ENCODE measurements at places on chromosomes 2 and 18.

DNA sequence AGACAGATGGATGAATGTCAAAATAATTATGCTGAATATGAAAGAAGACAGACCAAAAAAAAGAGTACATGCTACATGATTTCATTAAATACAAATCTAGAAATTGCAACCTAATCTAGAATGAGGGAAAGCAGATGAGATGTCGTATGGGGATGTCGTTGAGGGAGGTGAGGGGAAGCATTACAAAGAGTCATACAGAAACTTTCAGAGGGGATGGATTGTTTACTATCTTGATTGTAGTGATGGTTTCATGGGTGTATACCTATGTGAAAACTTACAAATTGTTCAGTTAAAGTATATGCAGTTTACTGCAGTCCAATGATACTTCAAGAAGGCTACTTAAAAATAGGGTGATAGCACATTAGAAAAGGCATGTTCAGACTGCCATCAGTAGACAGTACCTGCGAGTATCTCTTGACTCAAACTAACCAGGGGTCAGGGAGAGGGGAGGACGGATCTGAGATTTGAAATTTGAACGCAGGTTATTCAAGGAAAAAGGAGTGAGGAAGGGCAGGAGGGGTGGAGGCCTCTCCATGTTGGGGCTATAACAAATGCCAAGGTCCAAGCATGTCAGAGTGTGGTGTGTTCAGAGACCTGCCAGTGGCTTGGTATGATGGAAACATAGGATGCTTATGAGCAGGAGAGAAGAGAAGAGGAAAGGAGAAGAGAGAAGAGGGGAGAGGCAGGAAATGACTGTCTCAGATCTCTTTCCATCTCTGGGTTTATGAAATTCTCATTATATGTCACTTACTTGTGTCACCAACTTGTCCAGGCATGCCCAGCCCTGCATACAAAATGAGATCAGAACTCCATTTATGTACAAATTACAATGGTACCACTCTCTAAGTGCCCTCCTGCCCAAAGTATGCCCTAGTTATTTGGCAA lies 257.3 kb upstream of the CXCR4 start:
- DNase-seq = no peak

DNA sequence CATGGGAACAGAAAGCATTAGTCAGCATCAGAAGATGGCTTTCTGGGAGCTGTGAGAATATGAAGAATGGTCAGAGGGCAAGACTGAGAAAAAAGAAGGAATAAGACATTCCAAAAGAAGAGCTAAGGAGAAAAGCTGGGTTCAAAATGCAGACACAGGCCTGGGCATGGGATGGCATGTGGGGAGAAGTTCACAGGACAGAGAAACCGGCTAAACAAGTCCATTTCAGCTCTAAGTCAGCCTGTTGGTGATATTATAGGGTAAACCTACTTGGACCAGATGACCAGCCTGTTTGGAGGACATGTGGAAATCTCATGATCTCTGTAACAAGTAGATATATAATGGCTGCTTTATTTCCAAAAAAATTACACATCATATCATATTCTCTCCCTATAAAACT lies 91.7 kb upstream of the MEIS1 start:
- DNase-seq = no peak

- DNase-seq = no peak
These were observed 7.5 kb downstream of the TRAPPC12 start for GRCh38 chr2:3387011-3387410.

GRCh38 chr2:43021791-43022509 lies 204.5 kb downstream of the ZFP36L2 start:
- no peak for DNase-seq

GRCh38 chr2:31379747-31380146 lies 34.8 kb downstream of the XDH start:
- DNase-seq = no peak

DNA sequence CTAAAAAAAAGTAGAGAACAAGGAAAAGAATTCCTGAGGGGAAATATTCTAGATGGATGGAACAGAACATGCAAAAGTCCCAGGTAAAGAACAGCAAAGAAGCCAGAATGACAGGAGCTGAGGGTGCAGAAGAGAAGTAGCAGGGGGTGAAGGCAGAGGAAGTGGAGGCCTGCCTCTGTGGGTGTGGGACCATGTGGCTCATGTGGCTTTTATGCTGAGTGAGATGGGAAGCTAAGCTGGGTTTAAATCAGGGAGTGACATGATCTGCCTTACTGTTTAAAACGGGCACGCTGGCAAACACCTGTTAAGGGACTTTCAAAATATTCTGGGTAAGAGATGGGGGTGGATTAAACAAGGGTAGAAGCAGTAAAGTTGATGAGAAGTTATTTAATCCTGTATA lies 40.0 kb downstream of the GKN2 start:
- DNase-seq = no peak

- no peak for DNase-seq
These were observed 120.9 kb upstream of the CDH19 start for GRCh38 chr18:66724664-66725356.

DNA sequence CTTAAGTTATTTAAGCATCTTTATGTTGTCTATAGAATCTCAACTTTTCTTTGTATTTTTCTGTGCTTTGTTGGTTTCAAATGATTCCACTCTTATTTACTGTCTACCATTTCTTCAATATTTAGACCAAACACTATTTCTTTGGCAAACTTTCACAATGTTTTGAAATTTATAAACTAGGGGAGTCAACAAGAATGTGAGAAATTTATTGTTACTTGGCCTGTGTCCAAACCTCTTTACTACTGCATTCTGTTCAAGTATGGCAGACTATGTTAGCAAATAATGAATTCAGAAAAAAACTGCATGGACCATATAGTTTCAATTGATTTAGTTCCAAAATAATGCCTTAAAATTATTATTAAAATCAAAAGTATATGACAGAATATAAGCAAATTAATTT lies 470.2 kb downstream of the FBXO15 start:
- DNase-seq = no peak

- no peak for DNase-seq
These were observed 41.4 kb upstream of the ITGB6 start for GRCh38 chr2:160241251-160242137.

GRCh38 chr2:70095720-70096670 lies 8.7 kb downstream of the PCBP1 start:
- DNase-seq = no peak

- no peak for DNase-seq
These were observed 194.1 kb upstream of the GLI2 start for GRCh38 chr2:120541553-120541932.

- DNase-seq = no peak
These were observed 87.1 kb downstream of the NDUFA10 start for GRCh38 chr2:239937866-239938640.

DNA sequence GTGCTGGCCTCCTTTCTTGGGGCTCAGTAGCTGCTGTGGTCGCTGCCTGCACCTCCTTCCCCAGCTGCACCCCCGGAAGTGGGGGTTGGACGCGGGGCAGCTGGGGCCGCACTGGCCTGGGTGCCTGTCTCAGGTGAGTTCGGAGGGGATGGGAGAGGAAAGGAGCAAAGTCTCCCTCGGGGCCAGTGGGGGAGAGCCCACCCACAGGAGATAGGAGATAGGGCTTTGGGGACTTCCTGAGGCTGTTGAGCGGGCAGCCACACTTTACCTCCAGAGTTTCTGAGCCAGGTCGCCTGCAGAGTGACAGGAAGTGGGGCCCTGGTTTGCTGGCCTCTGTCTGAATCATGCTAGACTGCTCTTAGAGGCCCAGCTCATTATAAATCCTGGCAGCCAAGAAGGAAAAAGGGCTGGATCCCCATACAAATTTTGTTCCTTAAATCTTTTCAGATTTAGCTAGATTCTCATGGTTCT lies 8.1 kb downstream of the MBP start:
- DNase-seq = no peak

DNA sequence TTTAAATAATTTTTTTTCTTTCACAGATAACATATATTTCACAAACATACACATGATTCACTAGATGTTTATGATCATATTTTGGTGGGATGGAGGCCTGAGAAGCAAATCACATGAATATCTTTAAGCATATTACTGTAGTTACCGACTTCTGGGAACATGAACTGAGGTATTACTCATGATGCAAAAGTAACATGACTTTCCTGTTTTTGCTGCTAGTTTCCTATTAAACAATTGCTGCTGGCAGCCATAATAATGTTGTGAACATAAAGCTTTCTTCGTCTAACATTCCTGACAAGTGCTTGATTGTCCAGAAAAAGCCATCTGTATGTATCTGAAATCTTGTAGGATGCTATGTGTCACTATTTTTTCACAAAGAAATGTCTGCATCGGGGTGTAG lies 145.4 kb downstream of the MTX2 start:
- DNase-seq = no peak

DNA sequence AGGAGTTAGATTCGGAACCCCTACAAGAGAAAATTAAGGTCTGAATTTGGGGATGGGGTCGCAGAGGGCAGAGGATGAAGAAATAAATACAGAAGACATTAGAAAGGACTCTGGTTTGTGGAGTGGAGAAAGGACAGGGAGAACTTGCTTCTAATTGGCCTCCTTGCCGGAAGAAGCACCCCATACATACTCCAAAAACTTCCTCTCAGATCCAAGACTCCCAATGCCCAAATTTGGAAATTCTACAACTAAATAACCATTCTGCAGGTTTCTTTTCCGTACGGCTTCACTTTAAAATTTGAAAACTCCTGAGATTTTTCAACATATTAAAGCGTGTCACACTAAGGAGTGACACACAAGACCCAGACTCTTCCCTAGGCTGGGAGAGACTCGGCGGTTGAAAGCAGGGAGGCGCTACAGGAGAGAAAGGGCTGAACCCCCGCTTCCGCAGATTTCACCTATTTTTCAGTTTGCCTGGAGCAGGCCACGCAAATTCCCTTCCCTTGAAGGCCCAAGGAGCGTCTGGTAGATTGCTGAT lies 478 bp downstream of the CLHC1 start:
- DNase-seq = no peak

GRCh38 chr2:237515621-237516275 lies 28.7 kb downstream of the MLPH start:
- DNase-seq = no peak

DNA sequence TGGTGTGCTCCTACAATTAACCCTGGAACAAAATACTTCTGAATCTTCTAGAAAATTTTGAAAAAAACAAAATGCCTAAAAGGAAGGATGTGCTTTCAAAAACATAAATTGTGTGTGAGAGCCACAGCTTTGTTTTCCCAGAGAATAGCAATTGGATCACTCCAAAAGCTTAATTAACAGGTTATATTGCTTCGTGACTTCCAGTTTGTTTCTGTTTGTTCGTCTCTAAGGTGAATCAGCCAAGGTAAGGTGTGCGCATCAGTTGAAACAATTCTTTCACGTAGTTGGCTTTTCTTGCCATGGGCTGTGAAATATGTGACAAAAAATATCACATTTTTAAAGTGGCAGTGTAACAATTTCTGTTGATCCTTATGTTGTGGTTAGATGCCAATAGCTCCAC lies 90.3 kb upstream of the BARD1 start:
- DNase-seq = no peak

DNA sequence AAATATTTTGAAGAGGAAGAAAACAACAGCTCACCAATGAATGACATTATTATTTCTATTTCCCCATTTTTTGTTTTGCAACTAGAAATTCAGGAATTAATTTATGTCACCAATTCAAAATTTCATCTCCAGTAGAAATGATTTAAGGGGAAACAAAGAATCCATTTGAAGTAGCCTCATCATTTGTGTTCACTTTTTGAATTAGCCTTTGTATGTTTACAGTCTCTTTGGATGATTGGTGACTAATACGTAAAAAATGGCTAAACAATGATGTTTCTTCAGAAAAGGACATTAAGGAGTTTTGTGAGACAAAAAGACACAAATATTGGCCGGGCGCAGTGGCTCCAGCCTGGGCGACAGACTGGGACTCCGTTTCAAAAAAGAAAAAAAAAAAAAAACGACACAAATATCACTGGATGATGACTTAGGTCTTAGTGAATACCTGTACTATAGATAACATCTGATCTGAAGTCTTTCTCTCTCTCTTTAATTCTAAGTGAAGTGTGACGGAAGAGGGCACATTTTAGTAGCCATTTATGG lies 313.2 kb downstream of the PIK3C3 start:
- no peak for DNase-seq

DNA sequence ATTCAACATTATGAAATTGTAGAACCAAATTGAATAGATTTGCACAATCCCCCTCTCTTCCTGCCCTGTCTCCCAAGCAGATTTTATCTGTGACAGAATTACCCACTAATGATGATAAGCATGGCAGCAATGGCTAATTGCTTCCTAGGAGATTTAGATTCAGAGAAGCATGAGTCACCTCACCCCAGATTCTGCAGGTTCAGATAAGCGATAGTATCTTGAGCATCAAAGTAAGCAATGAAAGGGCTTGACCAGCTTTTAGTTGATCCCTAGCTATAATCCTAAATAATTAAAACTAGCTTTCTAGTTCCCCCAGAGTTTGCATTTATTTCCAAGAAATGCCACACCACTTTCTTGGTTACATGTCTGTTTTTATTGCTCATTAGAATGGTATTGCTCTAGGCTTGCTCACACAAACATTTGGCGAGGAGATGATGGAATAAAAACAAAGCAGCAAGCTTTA lies 204.3 kb downstream of the GULP1 start:
- no peak for DNase-seq

- no peak for DNase-seq
These were observed 89.2 kb downstream of the STPG4 start for GRCh38 chr2:47065771-47066380.

DNA sequence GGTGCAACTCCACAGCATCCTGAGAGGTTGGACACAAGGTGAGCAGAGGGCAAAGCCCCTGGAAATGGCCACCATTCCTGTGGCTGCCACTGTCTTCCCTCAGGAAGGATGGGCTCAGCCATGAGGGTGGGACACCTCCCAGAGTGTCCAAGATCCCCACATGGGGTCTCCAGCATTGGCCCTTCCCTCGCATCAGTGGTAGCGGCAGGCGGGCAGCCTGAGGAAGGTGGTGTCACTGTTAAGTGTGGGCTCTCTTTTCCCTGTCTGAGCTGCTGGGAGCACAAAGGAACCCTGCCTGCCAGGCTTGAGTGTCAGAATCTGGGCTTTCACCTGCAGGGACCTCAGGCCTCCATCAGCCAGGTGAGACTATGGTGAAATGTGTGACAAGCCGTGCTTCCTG lies 47.6 kb downstream of the SP110 start:
- no peak for DNase-seq

DNA sequence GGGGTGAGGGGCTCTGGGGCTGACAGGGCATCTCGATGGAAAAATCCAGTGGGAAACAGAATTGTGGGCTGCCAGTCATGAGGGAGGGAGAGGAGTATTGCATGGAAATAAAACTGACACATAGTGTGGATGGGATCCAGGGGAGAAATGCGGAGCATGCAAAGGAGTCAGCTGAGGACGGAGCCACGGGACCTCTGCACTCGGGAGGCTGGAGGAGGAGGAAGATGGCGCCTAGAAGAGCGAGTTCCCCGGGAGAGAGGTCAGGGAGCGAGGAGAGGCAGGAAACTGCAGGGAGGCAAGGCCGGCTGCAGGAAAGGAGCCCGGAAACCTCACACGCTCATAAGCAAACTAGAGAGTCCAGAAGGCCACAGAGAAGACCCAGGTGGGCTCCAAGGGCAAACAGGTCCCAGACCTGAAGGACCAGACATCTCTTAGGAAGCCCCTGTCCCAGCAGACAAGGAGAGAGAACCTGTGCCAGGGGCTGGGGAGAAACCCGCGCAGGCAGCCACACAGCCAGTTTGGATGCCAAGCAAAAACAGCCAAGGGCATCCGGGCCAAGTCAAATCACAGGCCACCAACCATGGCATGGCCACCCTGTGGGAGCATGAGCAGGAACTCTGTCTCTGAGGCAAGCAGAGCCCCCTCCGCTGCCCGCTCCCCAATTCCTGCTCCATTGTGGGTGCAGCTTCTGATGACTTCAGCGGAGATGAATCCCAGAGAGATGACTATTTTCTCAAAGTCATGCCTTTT lies 218.8 kb upstream of the ID2 start:
- no peak for DNase-seq

- DNase-seq = no peak
These were observed 51.9 kb upstream of the FANCL start for GRCh38 chr2:58293056-58293455.

Measured in stimulated activated CD8-positive, alpha-beta memory T cell treated with anti-CD3 and anti-CD28 coated beads, Interleukin-15, amount 100 ng/mL, for 24 hours (primary cell).